ENCODE measurements at places on chromosomes 6 and 20. TPM values are rescaled to one million over a fixed set of nuclear protein-coding genes. Genes with fewer than 3 reads are reported as not detected.

DNA sequence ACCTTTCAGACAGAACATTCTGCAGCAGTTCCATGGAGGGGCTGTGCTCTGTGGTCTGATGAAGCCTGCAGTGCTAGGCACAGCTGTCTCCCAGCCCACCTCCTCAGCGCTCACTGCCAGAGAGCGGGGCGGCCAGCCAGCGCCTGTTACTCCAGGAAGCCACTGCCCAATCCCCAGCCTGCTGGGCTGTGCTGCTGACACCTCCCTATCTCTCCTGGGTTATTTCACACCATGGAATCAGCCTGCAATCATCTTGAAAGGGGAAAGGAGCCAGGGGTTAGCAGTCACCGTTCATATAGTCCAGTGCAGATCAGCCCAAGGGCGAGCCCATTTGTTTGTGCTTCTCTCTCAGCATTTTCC lies 46.3 kb upstream of the NHSL1 start:
- DNase-seq = peak; percentile 44

DNA sequence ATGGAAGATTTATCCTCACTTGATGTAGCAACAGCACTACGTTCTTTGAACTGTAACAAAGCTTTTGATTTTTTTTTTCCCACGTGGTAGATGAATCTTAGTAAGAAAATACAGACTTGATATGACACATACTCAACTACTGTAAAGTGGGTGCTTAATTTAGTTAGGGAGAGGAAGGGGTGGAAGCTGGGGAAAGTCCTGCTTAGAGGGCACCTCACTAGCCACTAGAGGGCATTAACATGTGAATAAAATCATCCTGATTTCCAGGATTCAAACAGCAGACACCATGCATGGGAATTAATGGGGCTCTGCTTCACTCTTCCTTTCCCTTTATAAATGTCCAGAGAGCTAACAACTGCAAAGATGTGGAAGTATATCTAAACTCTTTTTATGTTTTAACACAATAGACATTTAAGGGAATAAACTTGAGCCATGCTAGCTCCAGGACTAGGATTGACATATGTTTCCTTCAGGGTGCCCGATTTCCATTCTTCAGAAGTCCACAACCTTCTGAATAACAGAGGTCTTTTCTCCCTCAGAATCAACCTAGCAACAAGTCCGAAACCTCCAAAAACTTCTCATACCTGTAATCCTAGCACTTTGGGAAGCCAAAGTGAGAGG lies 250.1 kb downstream of the ATXN1 start:
- DNase-seq = no peak

GRCh38 chr20:52076164-52076563 lies 115.4 kb downstream of the ZFP64 start:
- no peak for DNase-seq

DNA sequence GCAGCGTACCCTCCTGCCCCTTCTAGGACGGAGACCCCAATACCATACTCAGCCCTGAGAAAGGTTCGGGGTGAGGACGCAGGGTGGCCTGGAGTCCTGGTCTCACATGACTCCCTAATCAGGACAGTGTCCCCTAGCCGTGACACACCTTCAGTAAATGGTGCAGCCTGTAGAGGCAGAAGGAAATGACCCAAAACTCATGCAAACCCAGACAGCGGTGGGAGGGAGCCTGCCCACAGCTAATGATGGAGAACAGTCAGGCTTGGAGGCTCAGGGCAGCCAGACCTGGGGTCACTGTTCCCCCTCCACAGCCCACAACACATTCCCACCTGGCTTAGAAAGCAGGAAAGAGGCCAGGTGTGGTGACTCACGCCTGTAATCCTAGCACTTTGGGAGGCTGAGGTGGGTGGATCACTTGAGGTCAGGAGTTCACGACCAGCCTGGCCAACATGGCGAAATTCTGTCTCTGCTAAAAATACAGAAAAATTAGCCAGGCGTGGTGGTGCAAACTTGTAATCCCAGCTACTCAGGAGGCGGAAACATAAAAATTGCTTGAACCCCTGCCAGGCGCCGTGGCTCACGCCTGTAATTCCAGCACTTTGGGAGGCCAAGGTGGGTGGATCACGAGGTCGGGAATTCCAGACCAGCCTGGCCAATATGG lies 8.8 kb upstream of the HMGA1 start:
- no peak for DNase-seq

DNA sequence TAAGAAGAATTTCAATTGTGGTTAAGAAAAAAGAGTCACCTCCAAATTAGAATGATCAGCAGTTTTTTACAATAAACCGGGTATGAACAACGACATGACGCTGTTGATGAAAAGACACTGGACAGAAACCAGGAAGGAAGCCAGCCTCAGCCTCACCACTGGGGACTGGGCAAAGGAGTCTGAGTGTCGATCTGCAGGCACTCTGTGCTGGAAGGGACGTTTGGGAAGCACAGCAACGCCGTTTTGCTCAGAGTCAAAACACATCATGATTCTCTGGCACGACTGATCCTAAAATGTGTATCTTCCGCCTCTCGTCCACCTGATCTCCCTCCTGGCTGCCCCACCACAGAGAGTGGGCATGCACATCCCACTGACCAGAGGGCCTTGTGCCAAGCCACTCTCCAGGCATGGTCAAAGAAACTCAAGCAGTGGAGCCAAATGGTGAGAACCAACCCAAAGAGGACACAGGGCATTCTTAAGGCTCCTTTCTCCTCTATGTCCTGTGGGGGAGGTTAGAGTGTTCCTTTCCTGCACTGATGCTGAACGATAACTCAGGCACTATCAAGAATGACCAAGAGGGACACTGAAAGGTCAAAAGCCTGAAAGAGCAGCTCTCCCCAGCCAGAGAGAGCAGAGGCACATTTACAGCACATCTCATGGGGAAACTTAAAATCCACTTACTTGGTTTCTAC lies 68.8 kb downstream of the AGPAT4 start:
- no peak for DNase-seq

- no peak for DNase-seq
These were observed 3.1 kb downstream of the TRMT6 start for GRCh38 chr20:5947276-5947675.

- DNase-seq = no peak
These were observed 10.9 kb downstream of the ZNF217 start for GRCh38 chr20:53582574-53583351.

GRCh38 chr6:3122823-3123182 lies 4.3 kb downstream of the BPHL start:
- no peak for DNase-seq

GRCh38 chr6:113347436-113347835 lies 509.7 kb upstream of the MARCKS start:
- no peak for DNase-seq

SIGLEC1 gene
- total RNA-seq = 2.5 TPM

CFAP61 gene
- total RNA-seq = 0.32 TPM

CTCFL gene
- total RNA-seq = not detected
